Adrenal gland (tissue), 19 donors: ENCODE measurements at places on chromosomes 11 and 22.
A peak's percentile ranks its signal among the peaks of the same experiment; 100 is the strongest.

GRCh38 chr11:35427071-35427470 is 7.7 kb upstream of the SLC1A2 start:
- DNase-seq = no peak

- no peak for DNase-seq
Observed at GRCh38 chr11:3147257-3147619, 17.9 kb downstream of the OSBPL5 start.

- DNase-seq = peak; percentile 52
Observed at GRCh38 chr22:40383905-40384304, 13.5 kb downstream of the SGSM3 start.

DNA sequence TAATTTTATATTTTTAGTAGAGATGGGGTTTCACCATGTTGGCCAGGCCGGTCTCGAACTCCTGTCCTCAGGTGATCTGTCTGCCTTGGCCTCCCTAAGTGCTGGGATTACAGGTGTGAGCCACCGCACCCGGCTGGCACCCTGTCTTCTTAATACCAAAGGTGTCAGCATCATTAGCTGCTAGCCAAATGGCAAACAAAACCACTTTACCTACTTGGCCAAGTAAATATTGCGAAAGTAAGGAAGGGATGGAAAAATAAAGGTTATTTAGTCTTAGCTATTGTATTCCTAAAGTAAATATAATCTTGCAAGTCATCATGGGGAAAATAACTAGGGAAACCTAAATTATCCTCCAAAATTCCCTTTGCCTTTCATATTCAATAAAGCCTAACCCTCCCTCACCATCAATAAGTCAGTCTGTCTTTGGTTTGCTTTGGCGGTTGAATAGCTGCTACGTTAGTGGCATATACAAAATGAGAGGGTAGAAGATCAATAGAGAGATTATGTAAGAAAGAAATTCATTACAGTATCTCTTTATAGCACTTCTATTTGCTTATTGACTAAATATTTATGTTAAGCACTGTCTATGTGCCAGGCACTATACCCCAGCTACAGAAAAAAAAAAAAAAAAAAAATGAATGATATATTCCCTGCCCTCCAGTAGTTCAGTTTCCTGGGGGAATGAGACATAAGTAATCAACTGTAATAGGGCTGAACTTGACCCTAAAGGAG is 40.2 kb upstream of the CFAP300 start:
- DNase-seq = no peak

DNA sequence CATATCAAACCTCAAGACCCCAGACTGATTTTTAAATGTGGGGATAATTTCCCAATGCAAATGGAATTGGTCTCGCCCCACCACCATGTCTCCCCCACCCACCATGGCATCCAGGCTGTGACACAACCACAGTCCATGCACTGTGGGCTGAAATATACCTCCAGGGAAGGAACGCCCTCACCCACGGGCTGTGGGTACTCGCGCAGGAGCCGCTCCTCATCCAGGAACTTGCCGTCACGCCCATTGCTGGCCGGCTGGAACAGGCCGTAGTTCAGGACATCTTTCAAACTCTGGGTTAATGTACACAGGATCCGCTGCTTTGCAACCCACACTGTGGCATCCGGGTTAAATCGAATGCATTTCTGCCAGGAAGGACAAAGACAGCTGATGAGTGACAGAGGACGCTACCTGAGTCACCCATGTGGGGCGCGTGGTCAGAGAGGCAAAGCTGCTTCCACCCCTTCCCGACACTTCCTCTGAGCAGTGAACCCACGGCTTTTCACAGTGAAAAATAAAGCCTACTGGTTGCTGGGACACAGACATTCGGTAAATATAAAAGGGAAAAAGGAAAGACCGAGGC is 133.6 kb downstream of the SHANK2 start:
- DNase-seq = no peak

DNA sequence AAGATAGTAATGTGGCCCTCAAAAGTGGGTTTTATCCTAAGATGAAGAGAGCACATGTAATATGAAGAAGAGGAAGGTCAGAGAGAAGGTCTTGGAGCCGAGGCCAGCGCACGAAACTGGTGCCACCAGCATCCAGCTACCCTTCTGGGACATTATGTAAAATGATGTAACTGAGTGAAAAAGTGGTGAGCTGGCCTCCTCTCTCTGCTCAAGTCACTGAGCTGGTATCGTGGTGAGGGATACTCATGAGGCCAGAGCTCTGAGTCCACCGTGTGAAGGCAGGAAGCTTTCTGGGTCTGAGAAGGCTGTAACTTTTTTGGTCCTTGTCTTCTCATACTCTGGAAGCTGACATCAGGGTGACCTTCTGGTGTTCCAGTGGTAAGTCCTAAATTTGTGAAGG is 25.1 kb downstream of the RNF185 start:
- no peak for DNase-seq

- DNase-seq = no peak
Observed at GRCh38 chr22:31099386-31099785, 8.0 kb downstream of the SELENOM start.
